ENCODE measurements at places on chromosomes 6 and 20. TPM values are rescaled to one million over a fixed set of nuclear protein-coding genes. Genes with fewer than 3 reads are reported as not detected.

The TAF8 gene
- 50.9 TPM for total RNA-seq

DNA sequence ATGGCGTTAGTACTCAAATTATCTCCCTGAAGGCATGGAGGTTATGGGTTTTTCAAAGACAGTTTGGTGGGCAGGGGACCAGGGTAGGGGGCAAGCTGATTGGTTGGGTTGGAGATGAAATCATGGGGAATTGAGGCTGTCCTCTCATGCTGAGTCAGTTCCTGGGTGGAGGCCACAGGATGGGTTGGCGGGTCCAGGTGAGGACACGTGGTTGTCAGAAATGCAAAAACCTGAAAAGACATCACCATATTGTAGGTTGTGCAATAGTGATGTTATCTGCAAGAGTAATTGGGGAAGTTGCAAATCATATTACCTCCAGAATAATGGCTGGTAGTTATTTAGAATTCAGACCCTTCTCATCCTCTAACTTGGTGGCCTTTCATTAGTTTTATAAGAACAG lies 30.1 kb downstream of the GPX6 start:
- H3K4me1 ChIP-seq: peaks cover 14% of the 10 kb centered on the region
- DNase-seq: no peak
- peaks cover 53% of the 10 kb centered on the region for H3K27me3 ChIP-seq
- no peaks in the 10 kb centered on the region for H3K36me3 ChIP-seq

DNA sequence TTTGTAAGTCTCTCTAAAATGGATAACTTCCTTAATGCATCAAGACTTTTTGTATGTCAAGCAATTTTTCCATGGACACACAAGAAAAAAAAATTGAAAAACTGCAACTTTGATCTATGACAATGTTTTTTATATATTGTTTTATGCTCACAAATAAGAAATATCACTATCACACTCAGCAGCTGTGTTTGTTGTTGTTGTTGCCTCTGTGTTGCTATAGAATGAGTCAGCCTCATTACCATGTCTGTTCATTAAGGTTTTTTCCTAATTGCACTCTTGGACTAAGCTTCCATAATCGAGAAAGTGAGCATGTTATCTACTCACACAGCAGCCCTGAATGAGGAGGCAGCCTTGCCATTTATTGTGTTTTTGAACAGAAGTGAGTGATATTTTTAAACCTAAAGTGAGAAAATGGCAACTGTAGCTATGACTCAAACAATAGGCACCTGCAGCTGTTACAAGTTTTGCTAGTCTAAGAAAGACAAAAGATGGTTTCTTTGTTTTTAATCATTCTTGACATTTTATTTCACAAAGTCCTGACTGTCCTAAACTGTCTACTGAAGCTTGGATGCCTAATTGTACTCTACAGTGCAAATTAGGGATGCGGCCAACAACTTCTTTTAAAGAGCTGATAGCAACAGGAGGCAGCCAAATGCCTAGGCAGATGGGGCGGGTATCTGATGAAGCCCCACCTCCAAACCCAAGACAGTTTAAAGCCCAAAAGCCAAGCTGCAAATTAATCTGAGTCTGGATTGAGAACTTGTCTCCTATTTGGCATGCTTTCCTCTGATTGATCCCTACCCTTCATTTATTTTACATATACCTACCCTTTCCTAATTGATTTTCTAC lies 77.9 kb upstream of the DOK5 start:
- H3K27ac ChIP-seq: no peak overlapping the region
- H3K4me3 ChIP-seq: no peak overlapping the region
- no peaks in the 10 kb centered on the region for H3K4me1 ChIP-seq
- no peaks in the 10 kb centered on the region for H3K36me3 ChIP-seq
- no peak for DNase-seq

DNA sequence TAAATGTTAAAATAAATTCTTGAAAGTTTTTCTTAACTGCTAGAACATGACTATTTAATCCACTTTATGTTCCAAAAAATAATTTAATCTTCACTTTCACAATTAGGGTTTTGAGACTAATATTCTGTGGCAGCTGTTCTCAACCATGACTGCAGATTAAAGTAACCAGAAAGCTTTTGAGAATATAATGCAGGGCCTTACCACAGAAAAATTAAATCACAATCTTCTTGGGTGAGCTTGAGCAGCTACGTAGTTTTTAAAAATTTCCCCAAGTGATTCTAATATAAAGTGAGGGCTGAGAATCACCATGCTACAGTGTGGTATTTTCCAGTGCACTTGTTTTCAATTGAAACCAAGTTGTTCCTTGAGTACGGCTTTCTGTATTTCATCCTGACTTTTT lies 196.6 kb upstream of the PTCHD4 start:
- no peaks in the 10 kb centered on the region for H3K27me3 ChIP-seq
- no peak overlapping the region for H3K4me3 ChIP-seq
- no peaks in the 10 kb centered on the region for H3K36me3 ChIP-seq
- no peak overlapping the region for H3K27ac ChIP-seq

GRCh38 chr6:77447254-77447653 lies 16.0 kb downstream of the HTR1B start:
- DNase-seq: no peak
- H3K36me3 ChIP-seq: no peaks in the 10 kb centered on the region
- H3K27me3 ChIP-seq: no peaks in the 10 kb centered on the region
- no peak overlapping the region for H3K27ac ChIP-seq

GRCh38 chr6:57173056-57173885 lies 1.1 kb downstream of the BAG2 start:
- peak overlapping the region; percentile 94 for H3K27ac ChIP-seq
- H3K4me1 ChIP-seq: peaks cover 52% of the 10 kb centered on the region
- H3K36me3 ChIP-seq: peaks cover 19% of the 10 kb centered on the region

DNA sequence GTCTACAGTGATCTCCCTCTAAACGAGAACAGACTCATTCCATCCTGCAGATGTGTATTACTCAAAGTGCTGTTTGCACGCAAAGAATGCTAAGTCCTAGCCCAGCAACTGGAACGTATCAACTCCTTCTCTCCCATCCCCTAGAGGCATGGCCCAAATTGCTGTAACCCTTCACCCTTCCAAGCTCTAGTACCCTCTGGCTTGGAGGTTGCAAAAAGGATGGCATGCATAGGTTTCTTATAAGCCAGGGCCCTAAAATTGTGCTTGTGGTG lies 71.5 kb upstream of the TGM3 start:
- H3K27me3 ChIP-seq: peaks cover 18% of the 10 kb centered on the region
- no peaks in the 10 kb centered on the region for H3K36me3 ChIP-seq
- no peak overlapping the region for H3K27ac ChIP-seq
- no peak for DNase-seq
- peaks cover 2% of the 10 kb centered on the region for H3K4me1 ChIP-seq

- H3K27ac ChIP-seq: no peak overlapping the region
- DNase-seq: no peak
- H3K4me3 ChIP-seq: no peak overlapping the region
- peaks cover 27% of the 10 kb centered on the region for H3K36me3 ChIP-seq
- no peaks in the 10 kb centered on the region for H3K27me3 ChIP-seq
- H3K4me1 ChIP-seq: no peaks in the 10 kb centered on the region
Observed at GRCh38 chr6:18139935-18140621, 14.8 kb downstream of the TPMT start.

Data from activated CD8-positive, alpha-beta memory T cell treated with anti-CD3 and anti-CD28 coated beads, Interleukin-2, amount 10 ng/mL, durations not matched to agents 7 days and 5 days (primary cell).